Thoracic aorta endothelial cell (primary cell): ENCODE measurements at places on chromosomes 4 and X. TPM values are rescaled to one million over a fixed set of nuclear protein-coding genes. Genes with fewer than 3 reads are reported as not detected.

The LONRF3 gene
- 16.7 and 18.8 TPM in 2 replicates for total RNA-seq

The MSN gene
- 978 and 1,161 TPM in 2 replicates for total RNA-seq

The RAB33B gene
- total RNA-seq, result 30.8 and 40.4 TPM in 2 replicates

The HPGDS gene
- 0.27 TPM in 1 of 2 replicates, not detected in the other for total RNA-seq

The DRP2 gene
- 0.80 and 1.0 TPM in 2 replicates for total RNA-seq

The CTSO gene
- 5.7 and 6.9 TPM in 2 replicates for total RNA-seq

The RAB9B gene
- 0.40 and 0.50 TPM in 2 replicates for total RNA-seq

The PABPC1L2A gene
- total RNA-seq, result not detected in 2 replicates

The MAD2L1 gene
- 37.4 and 54.9 TPM in 2 replicates for total RNA-seq

The KCND1 gene
- total RNA-seq, result 0.13 and 0.36 TPM in 2 replicates

The LIAS gene
- 15.0 and 16.1 TPM in 2 replicates for total RNA-seq

The ASB11 gene
- total RNA-seq, result 0.14 TPM in 1 of 2 replicates, not detected in the other

The PCDH7 gene
- 27.7 and 39.3 TPM in 2 replicates for total RNA-seq

The CPE gene
- total RNA-seq, result 2.1 and 8.7 TPM in 2 replicates

The PI4K2B gene
- total RNA-seq, result 41.8 and 45.1 TPM in 2 replicates

The SLITRK2 gene
- total RNA-seq, result not detected in 2 replicates

The SPARCL1 gene
- 0.22 TPM in 1 of 2 replicates, not detected in the other for total RNA-seq

The IL13RA2 gene
- total RNA-seq, result 0.53 and 8.9 TPM in 2 replicates

The GPR34 gene
- total RNA-seq, result not detected in 2 replicates

The DMP1 gene
- not detected in 2 replicates for total RNA-seq

The FDCSP gene
- not detected in 2 replicates for total RNA-seq

The P2RY8 gene
- not detected in 2 replicates for total RNA-seq

The SAT1 gene
- total RNA-seq, result 408 and 688 TPM in 2 replicates

The TLR8 gene
- total RNA-seq, result not detected in 2 replicates

The PAGE5 gene
- total RNA-seq, result not detected in 2 replicates

The ARMCX2 gene
- total RNA-seq, result 33.4 and 47.0 TPM in 2 replicates

The PABPC1L2B gene
- total RNA-seq, result not detected in 2 replicates

The OCIAD1 gene
- 125 and 126 TPM in 2 replicates for total RNA-seq

The SCFD2 gene
- total RNA-seq, result 25.4 and 27.1 TPM in 2 replicates

The SLC6A14 gene
- total RNA-seq, result not detected in 2 replicates

The NCAPG gene
- 104 and 139 TPM in 2 replicates for total RNA-seq

The HSFX2 gene
- 0.13 TPM in 1 of 2 replicates, not detected in the other for total RNA-seq

The ADH4 gene
- not detected in 2 replicates for total RNA-seq

The HPSE gene
- 16.2 and 21.4 TPM in 2 replicates for total RNA-seq

The FGF13 gene
- 0.27 TPM in 1 of 2 replicates, not detected in the other for total RNA-seq

The NDUFC1 gene
- total RNA-seq, result 55.9 and 56.6 TPM in 2 replicates

The SLC9A6 gene
- 18.0 and 23.4 TPM in 2 replicates for total RNA-seq

The TEX13D gene
- total RNA-seq, result not detected in 2 replicates

The MAGEB17 gene
- total RNA-seq, result not detected in 2 replicates

The DOCK11 gene
- total RNA-seq, result 1.7 and 2.2 TPM in 2 replicates

The TMEM187 gene
- 3.7 and 4.0 TPM in 2 replicates for total RNA-seq
